ENCODE measurements at places on chromosomes 1 and 21.

DNA sequence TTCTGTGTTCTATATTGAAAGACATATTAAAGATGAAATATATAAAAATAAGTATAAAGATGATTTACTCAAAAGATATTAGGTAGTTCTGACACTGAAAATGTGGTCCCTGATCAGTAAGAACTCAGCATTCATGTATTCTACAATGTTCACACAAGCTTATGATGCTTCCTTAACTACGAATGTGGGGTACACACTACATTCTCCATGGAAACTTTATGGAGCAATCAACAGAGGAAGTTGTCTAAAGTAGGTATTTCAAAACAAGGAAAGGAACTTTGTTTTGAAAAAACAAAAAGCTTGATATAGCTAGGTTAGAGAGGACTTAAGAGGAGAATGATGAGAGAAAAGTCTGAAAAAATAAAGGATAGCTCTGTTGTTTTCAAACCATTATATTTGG lies 119.7 kb upstream of the RGS18 start:
- DNase-seq, result no peak

GRCh38 chr1:234825498-234826165 lies 215.7 kb upstream of the IRF2BP2 start:
- no peak for DNase-seq

DNA sequence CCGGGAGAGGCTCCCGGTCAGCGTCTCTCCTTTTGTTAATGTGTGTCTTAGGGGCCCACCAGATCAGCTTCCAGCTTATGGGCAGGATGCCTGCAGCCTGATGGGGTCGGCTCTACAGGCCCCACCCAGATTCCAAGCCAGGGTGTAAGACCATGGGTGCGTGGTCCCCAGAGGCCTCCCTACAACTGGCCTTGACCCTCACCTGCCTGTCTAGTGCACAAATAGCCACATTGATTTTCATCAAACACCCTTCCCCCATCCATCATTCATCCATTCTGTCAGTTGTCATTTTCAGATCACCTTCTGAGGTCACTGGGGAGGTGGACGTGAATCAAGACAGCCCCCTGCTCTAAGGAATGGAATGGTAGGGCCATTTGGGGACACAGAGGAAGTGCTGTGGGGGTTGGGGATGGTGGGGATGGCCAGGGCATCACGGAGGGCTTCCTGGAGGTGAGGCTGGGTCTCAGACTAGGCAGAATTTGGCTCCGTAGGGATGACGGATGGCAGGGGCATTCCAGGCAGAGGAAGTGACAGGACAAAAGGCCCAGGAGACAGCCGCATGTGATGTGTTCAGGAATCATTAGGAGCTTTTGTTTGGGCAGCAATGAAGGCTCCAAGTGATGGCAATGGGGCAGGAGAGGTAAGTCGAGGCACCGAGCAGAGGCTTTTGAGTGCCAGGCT lies 118.8 kb downstream of the EPHB2 start:
- no peak for DNase-seq

DNA sequence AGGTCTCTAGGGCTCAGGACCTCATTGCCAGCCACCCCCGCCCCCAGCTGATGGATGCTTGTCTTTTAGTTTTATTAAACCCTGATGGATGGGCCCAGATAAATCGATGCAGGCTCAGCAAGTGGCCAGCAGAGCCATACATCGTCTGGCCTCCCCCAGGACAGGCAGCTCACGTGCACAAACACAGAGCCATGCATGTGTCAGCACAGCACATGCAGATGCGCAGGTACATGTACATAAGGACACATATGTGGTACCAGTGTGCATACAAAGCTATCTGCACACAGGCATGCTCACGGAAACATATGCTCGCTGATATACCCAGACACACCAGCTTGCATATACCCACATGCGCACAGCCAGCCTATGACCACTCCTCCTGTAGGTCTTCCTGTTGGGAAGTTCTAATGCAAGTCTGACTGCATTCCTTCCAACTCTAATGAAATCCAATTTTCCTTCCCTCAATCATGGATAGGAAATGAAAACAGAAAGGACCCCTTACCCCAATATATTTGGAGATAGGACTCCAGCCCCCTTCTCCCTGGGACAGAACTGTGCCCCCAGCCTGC lies 897 bp downstream of the COL16A1 start:
- no peak for DNase-seq

GRCh38 chr1:208910161-208910560 lies 666.0 kb upstream of the PLXNA2 start:
- no peak for DNase-seq

DNA sequence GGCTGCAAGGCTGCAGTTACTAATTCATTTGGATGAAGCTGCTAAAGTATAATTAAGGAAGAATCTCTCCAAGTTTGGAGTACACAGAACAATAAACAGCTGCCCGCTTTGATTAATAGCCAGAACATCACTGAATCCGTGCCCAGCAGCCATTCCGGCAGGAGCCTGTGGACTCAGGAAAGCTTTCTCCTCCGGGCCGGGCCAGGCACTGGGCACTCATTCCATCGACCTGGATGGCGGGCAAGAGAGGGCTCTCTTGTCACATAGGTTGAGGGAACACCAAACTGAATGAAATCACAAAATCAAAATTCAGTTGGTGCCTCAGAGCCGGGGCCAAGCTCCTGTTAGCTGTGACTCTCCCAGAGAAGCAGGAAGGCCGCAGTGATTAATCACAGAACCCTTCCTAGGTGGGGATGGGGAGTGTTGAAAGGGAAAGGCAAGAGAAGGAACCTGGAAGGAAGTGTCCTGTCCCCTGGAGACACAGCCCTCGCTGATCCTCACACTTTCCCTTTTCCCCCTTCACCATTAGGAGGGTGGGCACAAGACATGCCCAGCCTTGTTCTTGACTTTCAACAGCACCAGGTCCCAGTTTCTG lies 306.7 kb downstream of the NPHP4 start:
- no peak for DNase-seq

DNA sequence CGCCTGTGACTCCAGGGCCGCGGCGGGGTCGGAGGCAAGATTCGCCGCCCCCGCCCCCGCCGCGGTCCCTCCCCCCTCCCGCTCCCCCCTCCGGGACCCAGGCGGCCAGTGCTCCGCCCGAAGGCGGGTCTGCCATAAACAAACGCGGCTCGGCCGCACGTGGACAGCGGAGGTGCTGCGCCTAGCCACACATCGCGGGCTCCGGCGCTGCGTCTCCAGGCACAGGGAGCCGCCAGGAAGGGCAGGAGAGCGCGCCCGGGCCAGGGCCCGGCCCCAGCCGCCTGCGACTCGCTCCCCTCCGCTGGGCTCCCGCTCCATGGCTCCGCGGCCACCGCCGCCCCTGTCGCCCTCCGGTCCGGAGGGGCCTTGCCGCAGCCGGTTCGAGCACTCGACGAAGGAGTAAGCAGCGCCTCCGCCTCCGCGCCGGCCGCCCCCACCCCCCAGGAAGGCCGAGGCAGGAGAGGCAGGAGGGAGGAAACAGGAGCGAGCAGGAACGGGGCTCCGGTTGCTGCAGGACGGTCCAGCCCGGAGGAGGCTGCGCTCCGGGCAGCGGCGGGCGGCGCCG lies at the start of gene SIM2:
Gene SIM2, plus strand, starts transcription at position 135 of the 565 bp plus-strand sequence. CDS start 632 bp downstream, outside the sequence.
- no peak for DNase-seq

GRCh38 chr1:200364091-200364759 lies 45.6 kb downstream of the ZNF281 start:
- DNase-seq, result no peak

DNA sequence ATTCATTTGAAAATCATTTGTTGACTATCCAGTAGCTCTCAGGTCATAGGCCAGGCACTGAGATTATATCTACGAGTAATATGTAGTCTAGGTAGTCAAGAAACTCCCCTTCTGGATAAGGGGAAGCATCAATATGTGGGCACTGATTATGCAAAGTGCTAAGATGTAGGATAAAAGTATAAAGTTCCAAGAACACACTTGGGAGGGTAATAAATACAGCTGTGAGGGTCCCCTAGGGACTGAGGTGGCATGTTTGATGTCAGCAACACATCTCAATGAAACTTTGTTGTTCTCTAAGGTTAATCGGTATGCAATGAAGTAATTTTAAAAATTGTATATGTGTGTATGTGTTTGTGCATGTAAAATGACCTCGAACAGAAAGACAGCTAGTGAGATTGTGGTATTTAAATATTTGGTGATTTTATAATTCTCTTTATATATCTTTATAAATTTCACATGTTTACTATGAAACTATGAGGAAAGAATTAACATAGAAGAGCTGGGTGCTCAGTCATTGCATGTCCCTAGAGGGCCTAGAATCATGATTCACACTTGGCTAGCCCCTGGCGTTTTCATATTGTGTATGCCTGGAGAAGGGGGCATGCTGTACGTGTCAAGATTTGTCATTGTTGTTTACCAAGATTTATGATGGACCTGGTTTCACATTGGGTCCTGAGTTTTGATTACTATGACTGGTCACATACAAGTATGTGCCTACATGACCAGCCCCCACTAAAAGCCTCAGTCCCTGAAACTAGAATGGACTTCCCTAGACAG lies 140.1 kb upstream of the DUSP10 start:
- DNase-seq, result no peak

DNA sequence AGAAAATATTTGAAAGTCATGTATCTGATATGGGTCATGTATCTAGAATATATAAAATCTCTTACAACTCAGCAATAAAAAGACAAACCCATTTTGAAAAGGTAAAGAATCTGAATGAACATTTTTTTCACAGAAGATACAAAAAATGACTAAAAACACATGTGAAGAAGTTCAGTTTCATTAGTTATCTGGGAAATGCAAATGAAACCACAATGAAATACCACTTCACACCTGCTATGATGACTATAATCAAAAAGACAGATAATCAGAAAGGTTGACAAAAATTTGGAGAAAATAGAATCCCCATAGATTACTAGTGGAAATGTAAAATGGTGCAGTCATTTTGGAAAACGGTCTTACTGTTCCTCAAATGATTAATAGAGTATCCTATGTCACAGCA lies 631.0 kb downstream of the MRPL39 start:
- DNase-seq, result no peak

GRCh38 chr21:41602531-41602930 lies 94.6 kb upstream of the TMPRSS2 start:
- DNase-seq, result no peak

DNA sequence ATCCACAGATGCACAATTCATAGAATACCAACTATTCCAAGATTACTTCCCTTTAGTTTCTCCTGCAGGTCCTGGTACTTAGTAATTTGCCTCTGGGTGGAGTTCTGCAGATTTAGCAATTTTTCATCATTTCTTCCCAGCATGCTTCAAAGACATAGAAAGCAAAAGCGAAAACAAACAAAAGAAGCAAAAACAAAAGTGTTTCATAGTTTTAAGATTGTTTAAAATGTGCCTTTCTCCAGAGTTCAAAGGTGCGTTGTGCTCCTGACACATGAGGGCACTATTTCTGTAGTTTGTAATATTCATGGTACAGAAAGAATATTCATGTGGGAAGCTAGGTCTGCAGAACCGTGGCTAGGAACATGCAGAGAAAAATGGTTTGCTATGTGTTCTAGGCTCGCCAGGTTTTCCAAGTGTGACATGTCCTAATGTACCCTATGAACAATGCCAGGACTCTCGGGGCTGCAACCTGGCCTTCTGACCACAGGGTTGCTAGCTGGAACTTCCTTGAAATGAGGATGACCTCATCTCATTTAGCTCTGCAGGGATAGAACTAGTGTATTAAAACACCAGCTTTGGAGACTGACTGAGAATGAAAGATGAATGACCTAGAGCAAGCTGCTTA lies 30.0 kb upstream of the RCSD1 start:
- DNase-seq, result no peak

DNA sequence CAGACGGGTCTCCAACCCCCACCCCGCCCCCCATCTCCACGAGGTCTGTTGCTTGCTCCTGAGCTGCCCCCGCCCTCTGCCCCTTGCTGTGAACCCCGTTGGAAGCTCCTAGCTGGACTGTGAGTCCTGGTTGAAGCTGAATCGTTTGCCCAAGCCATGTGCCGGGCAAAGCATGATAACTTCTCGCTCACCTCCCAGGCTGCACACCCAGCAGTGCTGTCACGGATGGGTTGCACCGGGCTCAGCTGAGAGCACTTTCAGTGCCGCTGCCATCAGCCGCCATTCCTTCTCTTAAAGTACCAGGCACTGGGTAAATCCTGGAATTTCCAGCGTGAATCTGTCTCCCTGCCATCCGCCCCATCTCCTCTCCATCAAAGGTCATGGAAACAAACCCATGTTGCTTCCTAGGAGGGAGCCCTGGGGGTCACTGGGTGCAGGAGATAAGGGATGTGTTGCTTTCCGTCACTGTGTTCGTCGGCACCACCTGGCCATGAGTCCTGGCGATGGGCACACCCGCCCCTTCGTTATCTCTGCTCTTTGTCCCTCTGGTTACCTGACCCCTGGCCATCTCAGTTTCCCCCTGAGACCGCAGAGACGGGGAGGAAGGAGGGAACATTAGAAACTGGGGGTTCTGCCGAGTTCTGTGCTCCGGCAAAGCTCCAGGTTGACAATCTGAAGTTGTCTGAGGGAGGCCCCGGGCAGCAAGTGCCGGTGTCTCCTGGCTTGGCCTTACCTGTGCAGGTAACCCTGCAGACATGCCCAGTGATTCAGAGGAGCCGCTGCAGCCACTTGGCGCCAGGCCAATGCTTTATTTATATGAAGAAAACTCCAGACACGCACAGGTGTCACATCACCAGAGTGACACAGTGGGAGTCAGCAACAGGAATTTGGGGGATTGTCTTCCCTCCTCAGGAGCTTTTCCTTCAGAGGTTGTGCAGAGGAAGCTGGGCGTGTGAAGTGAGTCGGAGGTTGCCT lies 2.7 kb downstream of the PDE9A start:
- DNase-seq, result no peak

- no peak for DNase-seq
Observed at GRCh38 chr1:85850238-85850637, 142.0 kb upstream of the ZNHIT6 start.

- DNase-seq, result no peak
Observed at GRCh38 chr1:61708953-61709907, 15.7 kb downstream of the TM2D1 start.

- DNase-seq, result no peak
Observed at GRCh38 chr1:211518330-211519289, 26.6 kb upstream of the RD3 start.

- no peak for DNase-seq
Observed at GRCh38 chr1:225772323-225772768, 5.3 kb upstream of the SRP9 start.

DNA sequence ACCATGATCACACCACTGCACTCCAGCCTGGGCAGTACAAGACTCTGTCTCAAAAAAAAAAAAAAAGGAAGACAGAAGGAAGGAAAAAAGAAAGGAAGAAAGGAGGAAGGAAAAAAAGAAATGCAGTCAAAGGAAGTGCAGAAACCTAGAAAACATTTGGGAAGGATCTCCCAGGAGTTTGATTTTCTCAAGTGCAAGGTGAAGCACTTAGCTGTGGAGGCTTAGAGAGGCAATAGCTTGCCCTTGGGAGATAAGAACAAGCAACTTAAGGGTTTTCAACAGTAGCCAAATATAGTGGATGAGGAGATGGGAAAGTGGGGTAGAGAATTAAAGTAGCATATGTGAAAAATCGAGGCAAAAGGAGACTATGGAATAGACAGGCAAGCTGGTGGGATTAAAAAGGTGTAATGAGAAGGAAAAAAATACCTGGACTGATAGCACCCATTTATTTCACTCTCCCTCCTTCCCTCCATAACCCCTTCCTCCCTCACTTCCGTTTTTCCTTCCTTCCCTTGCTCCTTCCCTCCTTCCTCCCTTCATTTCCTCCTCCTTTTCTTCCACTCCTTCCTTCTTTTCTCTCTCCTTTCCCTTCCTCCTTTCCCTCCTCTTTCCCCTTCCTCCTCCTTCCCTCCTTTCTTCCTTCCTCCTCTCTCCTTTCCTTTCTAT lies 6.8 kb upstream of the FAM89A start:
- no peak for DNase-seq
